Subcutaneous preadipocyte (primary cell): ENCODE measurements at places on chromosomes 4 and X. TPM values are rescaled to one million over a fixed set of nuclear protein-coding genes. Genes with fewer than 3 reads are reported as not detected.

The CENPE gene
- total RNA-seq = 25.4 TPM in 2 replicates

The CT55 gene
- total RNA-seq = not detected in 2 replicates

The GASK1B gene
- total RNA-seq = 31.5 and 57.3 TPM in 2 replicates

The BMPR1B gene
- total RNA-seq = 2.7 and 7.7 TPM in 2 replicates

The BTC gene
- total RNA-seq = under 0.01 TPM in 2 replicates

The CITED1 gene
- 0.37 and 2.0 TPM in 2 replicates for total RNA-seq

The ATP7A gene
- total RNA-seq = 6.2 and 7.0 TPM in 2 replicates

The SPON2 gene
- 267 and 392 TPM in 2 replicates for total RNA-seq

The LRIT3 gene
- total RNA-seq = under 0.01 TPM in 2 replicates

The TRIM60 gene
- not detected in 2 replicates for total RNA-seq

The EMCN gene
- total RNA-seq = 0.20 TPM in 1 of 2 replicates, not detected in the other

The SLC4A4 gene
- under 0.01 and 0.20 TPM in 2 replicates for total RNA-seq

The NXF2 gene
- total RNA-seq = not detected in 2 replicates

The JCHAIN gene
- total RNA-seq = not detected in 2 replicates

The SLC2A9 gene
- 0.73 and 0.78 TPM in 2 replicates for total RNA-seq

The CTAG1A gene
- not detected in 2 replicates for total RNA-seq

The RASL11B gene
- total RNA-seq = 0.39 and 1.8 TPM in 2 replicates

The PASD1 gene
- not detected in 2 replicates for total RNA-seq

The GPR50 gene
- total RNA-seq = not detected in 2 replicates

The RTL5 gene
- 1.1 and 1.2 TPM in 2 replicates for total RNA-seq

The REELD1 gene
- not detected in 2 replicates for total RNA-seq

The CT45A10 gene
- not detected in 2 replicates for total RNA-seq

The USP53 gene
- total RNA-seq = 103 and 143 TPM in 2 replicates

The ADD1 gene
- total RNA-seq = 151 and 169 TPM in 2 replicates
